ENCODE measurements at places on chromosomes 5 and 9. TPM values are rescaled to one million over a fixed set of nuclear protein-coding genes. Genes with fewer than 3 reads are reported as not detected.

Gene C5orf46
- total RNA-seq = not detected

Gene FRRS1L
- not detected for total RNA-seq

- H3K4me1 ChIP-seq = peaks cover 6% of the 10 kb centered on the region
- DNase-seq = no peak
- H3K27me3 ChIP-seq = no peaks in the 10 kb centered on the region
- peaks cover 6% of the 10 kb centered on the region for H3K36me3 ChIP-seq
These were observed 45.7 kb upstream of the PITX1 start for GRCh38 chr5:135079760-135080159.

DNA sequence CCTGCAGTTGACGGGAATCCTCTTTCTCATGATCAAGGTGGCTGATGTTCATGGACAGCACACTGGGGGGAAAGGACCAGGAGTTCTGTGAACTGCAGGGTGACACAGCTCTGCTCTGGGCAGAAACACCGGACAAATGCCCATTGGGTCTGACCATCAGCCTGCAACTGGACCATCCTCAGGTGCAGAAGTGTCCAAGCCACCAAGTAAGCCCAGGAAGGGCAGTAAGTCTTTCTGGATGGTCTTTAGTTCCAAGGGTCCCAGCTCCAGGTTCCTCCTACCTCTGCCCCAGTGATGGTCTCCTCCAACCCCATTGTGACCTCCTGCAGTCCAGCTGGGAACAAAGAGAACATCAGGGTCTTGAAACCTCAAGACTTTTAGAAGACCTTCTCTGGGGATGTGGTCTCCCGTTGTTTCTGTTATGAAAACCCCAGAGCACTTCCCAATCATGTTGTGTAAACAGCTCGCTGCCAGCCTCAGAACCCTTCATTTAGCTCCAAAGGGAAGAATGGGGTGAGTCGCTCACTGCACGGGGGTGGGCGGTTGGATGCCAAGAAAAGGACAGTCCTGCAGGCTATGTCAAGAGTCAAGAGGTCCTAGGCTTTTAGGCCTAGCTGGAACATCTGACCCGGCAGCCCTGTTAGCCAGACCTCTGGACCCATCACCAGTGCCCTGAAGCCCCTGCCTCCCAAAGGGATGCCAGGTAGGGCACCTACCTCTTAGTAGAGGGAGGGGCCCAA lies 41.8 kb upstream of the TCF7 start:
- H3K36me3 ChIP-seq = no peaks in the 10 kb centered on the region
- DNase-seq = no peak
- no peak overlapping the region for H3K4me3 ChIP-seq
- H3K27ac ChIP-seq = no peak overlapping the region

- peaks cover 2% of the 10 kb centered on the region for H3K36me3 ChIP-seq
- no peak overlapping the region for H3K4me3 ChIP-seq
- H3K27me3 ChIP-seq = no peaks in the 10 kb centered on the region
- H3K27ac ChIP-seq = no peak overlapping the region
- H3K4me1 ChIP-seq = no peaks in the 10 kb centered on the region
These were observed 28.0 kb downstream of the NLN start for GRCh38 chr5:65749956-65750355.

DNA sequence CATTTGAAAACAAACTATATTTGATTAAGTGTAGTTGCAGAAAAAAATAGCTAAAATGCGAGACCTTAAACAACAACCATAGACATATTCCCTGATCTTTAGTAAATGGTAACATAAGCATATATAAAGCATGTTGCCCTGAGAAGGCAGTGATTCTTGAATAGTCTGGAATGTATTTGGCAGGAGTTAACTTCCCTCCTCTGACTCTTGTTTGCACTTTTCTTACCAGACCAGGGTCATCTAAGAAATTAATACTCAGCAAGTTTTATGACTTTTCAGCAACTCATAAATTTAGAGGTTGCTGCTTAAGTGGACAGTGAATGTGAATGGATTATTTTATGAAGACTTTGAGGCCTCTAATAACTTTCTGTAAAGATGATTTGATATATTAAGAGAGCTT lies 55.3 kb upstream of the NUDT12 start:
- no peaks in the 10 kb centered on the region for H3K4me1 ChIP-seq
- H3K27ac ChIP-seq = no peak overlapping the region
- no peaks in the 10 kb centered on the region for H3K36me3 ChIP-seq
- no peak overlapping the region for H3K4me3 ChIP-seq
- no peak for DNase-seq
- no peaks in the 10 kb centered on the region for H3K27me3 ChIP-seq

DNA sequence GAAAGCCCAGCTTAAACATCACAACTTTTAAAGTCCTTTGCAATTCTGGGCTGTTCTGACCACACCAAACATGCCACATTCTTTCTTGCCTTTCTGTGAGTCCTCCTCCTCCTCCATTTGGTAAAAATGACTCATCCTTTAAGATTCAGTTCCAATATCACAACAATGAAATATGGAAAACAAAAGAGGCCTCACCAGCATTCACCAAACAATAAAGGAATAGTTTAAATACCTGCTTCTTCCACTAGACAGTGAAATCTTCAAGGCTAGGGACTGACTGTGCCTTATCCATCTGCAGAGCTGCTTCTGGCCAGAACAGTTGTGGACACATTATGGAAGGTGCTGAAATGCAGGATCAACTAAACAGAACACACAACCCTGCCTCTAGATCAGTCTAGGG lies 36.0 kb downstream of the NR6A1 start:
- peaks cover 7% of the 10 kb centered on the region for H3K4me1 ChIP-seq
- H3K36me3 ChIP-seq = no peaks in the 10 kb centered on the region
- H3K4me3 ChIP-seq = no peak overlapping the region
- H3K27me3 ChIP-seq = no peaks in the 10 kb centered on the region
- DNase-seq = peak; percentile 53

Gene PCDHGB2
- total RNA-seq = 2.8 TPM

DNA sequence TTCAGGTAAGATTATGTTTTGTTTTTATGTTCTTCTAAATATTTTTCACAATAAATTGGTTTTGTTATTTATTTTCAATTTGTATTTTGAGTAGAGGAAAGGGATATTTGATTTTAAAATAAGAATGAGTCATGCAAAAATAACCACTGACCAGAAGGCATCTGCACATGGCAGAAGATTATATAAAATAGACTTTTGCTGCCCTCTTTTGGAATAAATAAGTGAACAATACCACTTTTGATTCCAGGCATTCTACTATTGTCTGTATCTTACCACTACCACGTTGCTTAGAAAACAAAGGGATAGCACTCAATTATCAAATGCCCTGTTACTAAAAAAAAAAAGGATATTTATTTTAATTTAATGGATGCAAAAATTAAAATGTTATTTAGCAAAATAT lies 227.3 kb upstream of the ITGA1 start:
- no peak overlapping the region for H3K4me3 ChIP-seq
- no peak for DNase-seq
- no peaks in the 10 kb centered on the region for H3K36me3 ChIP-seq
- H3K4me1 ChIP-seq = no peaks in the 10 kb centered on the region
- no peaks in the 10 kb centered on the region for H3K27me3 ChIP-seq

GRCh38 chr5:79021753-79022152 lies 36.6 kb upstream of the ARSB start:
- peaks cover 4% of the 10 kb centered on the region for H3K27me3 ChIP-seq
- no peak overlapping the region for H3K4me3 ChIP-seq
- peaks cover 5% of the 10 kb centered on the region for H3K4me1 ChIP-seq
- no peak for DNase-seq
- no peak overlapping the region for H3K27ac ChIP-seq

- H3K4me1 ChIP-seq = no peaks in the 10 kb centered on the region
- H3K27me3 ChIP-seq = no peaks in the 10 kb centered on the region
These were observed 226.8 kb upstream of the IRX4 start for GRCh38 chr5:2109566-2109965.

Gene HAVCR2
- under 0.01 TPM for total RNA-seq

GRCh38 chr5:115246361-115246991 lies 16.2 kb downstream of the PGGT1B start:
- H3K27me3 ChIP-seq = no peaks in the 10 kb centered on the region
- no peak overlapping the region for H3K4me3 ChIP-seq
- H3K4me1 ChIP-seq = peaks cover 6% of the 10 kb centered on the region
- no peak overlapping the region for H3K27ac ChIP-seq

Gene EFNA5
- total RNA-seq = 1.6 TPM

DNA sequence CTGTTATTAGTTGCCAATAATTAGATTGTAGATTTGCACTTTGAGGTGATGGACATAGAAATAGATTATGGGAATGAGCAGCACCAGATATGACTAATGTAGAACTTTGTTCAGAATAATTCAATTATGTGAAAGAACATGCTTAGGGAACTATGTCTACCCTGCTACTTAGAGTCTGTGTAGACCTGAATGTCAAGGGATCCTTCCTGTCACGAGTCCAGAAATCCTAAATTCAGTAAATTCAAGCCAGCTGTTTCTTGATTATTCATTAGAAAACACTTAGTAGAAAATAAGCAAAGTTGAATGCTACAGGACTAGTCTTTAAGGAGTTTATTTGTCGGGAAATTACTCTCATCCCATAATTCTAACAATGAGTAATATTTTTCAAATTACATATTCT lies 887.3 kb upstream of the SEMA6A start:
- H3K4me3 ChIP-seq = no peak overlapping the region
- H3K36me3 ChIP-seq = no peaks in the 10 kb centered on the region
- DNase-seq = no peak
- no peaks in the 10 kb centered on the region for H3K4me1 ChIP-seq
- H3K27ac ChIP-seq = no peak overlapping the region

Gene GHR
- total RNA-seq = 1.1 TPM

Gene CENPK
- total RNA-seq = 5.6 TPM

DNA sequence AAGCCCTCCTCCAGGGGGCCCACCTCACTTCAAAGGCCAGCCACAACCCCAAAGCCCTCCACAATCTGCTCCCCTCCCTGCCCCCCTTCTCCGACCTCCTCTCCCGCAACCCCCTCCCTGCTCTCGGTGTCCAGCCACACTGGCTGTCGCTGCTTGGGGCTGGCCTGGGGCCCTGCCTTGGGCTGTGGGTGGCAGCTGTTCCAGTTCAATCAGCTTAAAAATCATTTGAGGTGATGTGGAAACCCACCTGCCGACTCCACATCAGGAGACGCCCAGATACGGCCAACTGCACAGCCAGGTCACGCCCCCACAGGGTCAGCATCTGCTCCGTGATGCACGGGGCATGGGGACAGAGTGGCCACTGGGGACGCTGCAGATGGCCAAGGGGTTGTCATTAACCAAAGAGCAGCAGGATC lies 107.0 kb upstream of the MVB12B start:
- H3K4me3 ChIP-seq = no peak overlapping the region
- no peaks in the 10 kb centered on the region for H3K36me3 ChIP-seq
- H3K27me3 ChIP-seq = peaks cover 61% of the 10 kb centered on the region

DNA sequence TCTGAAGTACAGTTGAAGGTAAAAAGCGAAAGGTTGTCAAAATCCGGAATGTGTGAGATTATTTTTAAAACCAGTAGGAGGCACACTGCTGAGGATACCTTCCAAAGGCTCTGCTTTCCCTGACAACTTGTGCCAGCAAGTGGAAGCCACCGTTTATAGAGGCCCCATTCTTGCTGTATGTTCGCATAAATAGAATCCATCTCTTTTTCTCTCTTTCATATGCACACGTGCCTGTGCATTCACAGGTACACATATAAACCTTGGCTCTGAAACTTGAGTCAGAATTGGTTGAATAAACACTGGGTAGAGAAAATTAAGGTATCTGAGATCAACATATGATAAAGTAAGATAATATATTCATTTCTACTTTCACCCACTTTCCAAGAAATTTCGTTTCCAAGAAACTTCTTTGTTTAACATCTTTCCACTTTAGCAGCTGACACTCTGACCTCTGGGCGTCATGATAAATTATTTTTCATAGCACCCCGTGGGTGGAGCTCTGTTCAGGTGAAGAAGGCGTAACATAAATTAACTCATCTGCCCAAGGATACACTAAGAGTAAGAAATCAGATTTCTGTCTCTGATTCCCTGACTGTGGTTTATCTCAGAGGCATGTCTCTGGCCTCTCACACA lies 63.7 kb upstream of the RICTOR start:
- peaks cover 4% of the 10 kb centered on the region for H3K4me1 ChIP-seq
- H3K36me3 ChIP-seq = no peaks in the 10 kb centered on the region
- no peaks in the 10 kb centered on the region for H3K27me3 ChIP-seq
- DNase-seq = no peak

Gene OR1L8
- not detected for total RNA-seq

GRCh38 chr9:83649515-83649914 lies 26.6 kb downstream of the IDNK start:
- no peak overlapping the region for H3K4me3 ChIP-seq
- no peaks in the 10 kb centered on the region for H3K27me3 ChIP-seq
- DNase-seq = no peak

Gene MYMK
- not detected for total RNA-seq

- H3K36me3 ChIP-seq = no peaks in the 10 kb centered on the region
- no peaks in the 10 kb centered on the region for H3K27me3 ChIP-seq
- H3K27ac ChIP-seq = no peak overlapping the region
- DNase-seq = peak; percentile 25
- no peaks in the 10 kb centered on the region for H3K4me1 ChIP-seq
These were observed 51.1 kb downstream of the STARD4 start for GRCh38 chr5:111461255-111461671.

Gene GRIA1
- total RNA-seq = 1.4 TPM

DNA sequence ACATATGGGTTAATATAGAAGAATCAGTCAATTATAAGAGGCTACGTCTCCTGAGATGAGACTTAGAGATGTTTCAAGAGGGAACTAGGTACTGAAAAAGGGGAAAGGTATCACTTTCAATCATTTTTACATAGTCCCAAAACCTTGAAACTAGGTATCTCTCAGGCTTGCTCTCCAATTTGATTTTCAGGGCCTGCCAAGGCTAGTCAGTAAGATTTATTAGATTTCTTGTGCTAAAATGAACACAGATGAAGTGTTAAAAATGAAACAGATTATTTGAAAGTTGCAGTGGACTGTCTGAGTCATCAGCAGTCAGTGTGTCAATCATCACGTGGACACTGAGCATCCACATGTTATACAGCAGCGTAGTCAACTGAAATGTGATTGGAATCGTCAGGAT lies 591.1 kb downstream of the DTWD2 start:
- no peak overlapping the region for H3K27ac ChIP-seq
- no peak overlapping the region for H3K4me3 ChIP-seq
- no peaks in the 10 kb centered on the region for H3K27me3 ChIP-seq

GRCh38 chr5:10936081-10936855 lies 175.2 kb upstream of the DAP start:
- no peaks in the 10 kb centered on the region for H3K36me3 ChIP-seq
- H3K27me3 ChIP-seq = peaks cover 28% of the 10 kb centered on the region
- DNase-seq = no peak
- H3K27ac ChIP-seq = no peak overlapping the region
- no peaks in the 10 kb centered on the region for H3K4me1 ChIP-seq
- H3K4me3 ChIP-seq = no peak overlapping the region

GRCh38 chr9:136255896-136256890 lies 10.6 kb upstream of the QSOX2 start:
- no peak for DNase-seq
- no peaks in the 10 kb centered on the region for H3K36me3 ChIP-seq
- H3K4me1 ChIP-seq = peaks cover 5% of the 10 kb centered on the region
- peaks cover 23% of the 10 kb centered on the region for H3K27me3 ChIP-seq

Measured in IMR-90 (cell line).